ENCODE measurements at places on chromosomes 6 and 20. TPM values are rescaled to one million over a fixed set of nuclear protein-coding genes. Genes with fewer than 3 reads are reported as not detected.
A peak's percentile ranks its signal among the peaks of the same experiment; 100 is the strongest.

The HLA-B gene
- 2,773 TPM for total RNA-seq

The COL19A1 gene
- 0.36 TPM for total RNA-seq

The SLC17A5 gene
- total RNA-seq, result 4.1 TPM

The RIPPLY2 gene
- not detected for total RNA-seq

The TRPC4AP gene
- total RNA-seq, result 43.1 TPM

The WDR46 gene
- total RNA-seq, result 105 TPM

The ZBP1 gene
- total RNA-seq, result 0.68 TPM

The MRPS18A gene
- 63.8 TPM for total RNA-seq

The FILIP1 gene
- not detected for total RNA-seq

The SNAI1 gene
- total RNA-seq, result 0.93 TPM

The KAT14 gene
- total RNA-seq, result 16.6 TPM

GRCh38 chr6:51289041-51289440, 470.4 kb downstream of the TFAP2B start:
- H3K27ac ChIP-seq, result no peak overlapping the region
- H3K27me3 ChIP-seq, result no peaks in the 10 kb centered on the region
- no peaks in the 10 kb centered on the region for H3K4me1 ChIP-seq
- no peak overlapping the region for H3K4me3 ChIP-seq
- DNase-seq, result no peak

GRCh38 chr6:36827261-36828079, 11.8 kb downstream of the CPNE5 start:
- H3K4me1 ChIP-seq, result peaks cover 6% of the 10 kb centered on the region
- no peak overlapping the region for H3K27ac ChIP-seq

DNA sequence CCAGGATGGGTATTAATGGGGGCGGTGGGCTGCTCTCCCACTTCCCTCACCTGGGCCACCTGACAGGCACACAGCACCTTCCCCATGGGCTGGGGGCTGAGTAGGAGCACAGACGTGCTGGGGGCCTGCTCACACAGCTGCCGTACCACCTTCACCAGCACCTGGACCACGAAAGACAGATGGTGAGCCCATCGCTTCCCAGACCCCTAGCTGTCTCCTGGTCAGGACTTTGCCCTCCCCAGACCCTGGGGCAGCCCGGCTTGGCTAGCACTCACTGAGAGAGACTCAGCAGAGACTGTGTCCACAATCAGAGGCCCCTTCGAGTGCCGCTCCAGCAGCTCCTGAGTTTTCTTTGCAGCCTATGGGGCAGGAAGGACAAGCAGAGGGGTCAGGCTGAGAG, 12.0 kb downstream of the AARS2 start:
- no peak overlapping the region for H3K4me3 ChIP-seq
- peaks cover 21% of the 10 kb centered on the region for H3K36me3 ChIP-seq
- H3K27me3 ChIP-seq, result peaks cover 18% of the 10 kb centered on the region
- no peak overlapping the region for H3K27ac ChIP-seq
- DNase-seq, result no peak
- peaks cover 6% of the 10 kb centered on the region for H3K4me1 ChIP-seq

- peaks cover 28% of the 10 kb centered on the region for H3K4me1 ChIP-seq
- peak; percentile 43 for DNase-seq
- H3K27me3 ChIP-seq, result no peaks in the 10 kb centered on the region
- H3K4me3 ChIP-seq, result no peak overlapping the region
- no peaks in the 10 kb centered on the region for H3K36me3 ChIP-seq
- peak overlapping the region; percentile 66 for H3K27ac ChIP-seq
These were observed 95.7 kb downstream of the LY86 start for GRCh38 chr6:6683969-6684833.

DNA sequence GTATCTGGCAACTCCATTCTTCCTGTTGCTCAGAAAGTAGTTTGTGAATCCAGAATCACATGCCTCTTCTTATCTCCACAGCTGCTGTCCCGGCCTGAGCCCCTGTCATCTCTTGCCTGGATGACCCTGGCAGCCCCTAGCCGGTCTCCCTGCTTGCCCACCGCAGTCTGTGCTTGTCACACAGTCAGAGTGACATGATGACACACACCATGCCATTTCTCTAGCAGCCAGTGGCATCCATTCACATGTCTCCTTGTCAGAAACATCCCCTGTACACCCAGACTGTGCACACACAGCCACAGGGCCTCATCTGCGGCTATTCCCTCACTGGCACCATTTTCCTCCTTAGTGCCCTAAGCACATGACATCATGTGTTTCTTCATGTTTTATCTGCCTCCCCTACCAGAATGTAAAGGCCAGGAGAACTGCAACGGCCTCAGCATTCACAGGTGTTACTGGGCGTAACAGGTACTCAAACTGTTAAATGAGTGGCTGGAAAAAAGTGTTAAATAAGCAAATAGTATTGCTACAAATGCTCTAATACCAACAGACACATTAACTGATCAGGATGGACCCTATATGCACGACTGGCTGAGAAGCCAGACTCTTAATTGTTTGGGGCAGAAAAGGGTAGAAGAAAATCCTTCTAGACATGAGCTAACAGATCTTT, 9.6 kb downstream of the ABHD12 start:
- H3K36me3 ChIP-seq, result peaks cover 9% of the 10 kb centered on the region
- DNase-seq, result no peak
- H3K4me1 ChIP-seq, result peaks cover 11% of the 10 kb centered on the region
- no peak overlapping the region for H3K4me3 ChIP-seq

DNA sequence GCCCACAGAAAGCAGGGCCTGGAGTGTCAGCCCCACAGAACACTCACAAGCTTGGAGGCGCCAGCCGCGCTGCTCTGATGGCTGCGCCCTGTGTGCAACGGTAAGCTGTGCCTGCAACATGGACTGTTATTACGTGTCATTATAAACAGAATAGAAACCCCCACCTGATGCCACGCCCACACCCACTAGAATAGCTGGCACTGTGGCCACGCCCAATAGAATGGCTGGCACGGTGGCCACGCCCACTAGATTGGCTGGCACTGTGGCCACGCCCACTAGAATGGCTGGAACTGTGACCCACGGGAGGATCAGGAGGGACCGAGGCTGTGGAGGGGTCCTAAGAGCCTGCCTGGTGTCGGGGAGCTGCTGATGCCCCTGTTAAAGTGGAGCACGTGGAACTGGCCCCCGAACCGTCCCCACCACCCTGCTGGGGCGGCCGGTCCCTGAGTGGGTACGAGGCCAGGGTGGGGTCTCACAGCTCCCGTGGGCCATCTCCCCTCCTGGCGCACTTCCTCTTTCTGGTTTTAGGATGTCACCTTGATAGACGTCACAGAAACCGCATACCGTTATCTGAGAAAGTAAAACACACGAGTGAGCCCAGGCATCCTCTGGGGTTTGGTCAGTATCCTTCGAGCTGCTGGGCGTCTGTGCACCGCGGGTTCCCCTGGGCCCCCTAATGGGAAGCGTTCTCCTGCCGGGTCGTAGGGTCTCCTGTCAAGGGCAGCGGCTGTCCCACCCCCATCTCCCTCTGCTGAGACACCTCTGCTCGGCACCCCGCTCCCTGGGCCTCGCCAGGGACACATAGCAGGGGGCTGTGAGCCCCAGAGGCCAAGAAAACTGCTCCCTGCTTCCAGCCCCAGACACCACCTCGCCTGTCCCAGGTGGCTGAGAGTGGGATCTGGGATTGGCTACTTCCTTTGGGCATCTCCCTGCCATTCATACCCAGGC, 25.4 kb downstream of the SLC17A9 start:
- peaks cover 72% of the 10 kb centered on the region for H3K27me3 ChIP-seq
- no peak overlapping the region for H3K27ac ChIP-seq

DNA sequence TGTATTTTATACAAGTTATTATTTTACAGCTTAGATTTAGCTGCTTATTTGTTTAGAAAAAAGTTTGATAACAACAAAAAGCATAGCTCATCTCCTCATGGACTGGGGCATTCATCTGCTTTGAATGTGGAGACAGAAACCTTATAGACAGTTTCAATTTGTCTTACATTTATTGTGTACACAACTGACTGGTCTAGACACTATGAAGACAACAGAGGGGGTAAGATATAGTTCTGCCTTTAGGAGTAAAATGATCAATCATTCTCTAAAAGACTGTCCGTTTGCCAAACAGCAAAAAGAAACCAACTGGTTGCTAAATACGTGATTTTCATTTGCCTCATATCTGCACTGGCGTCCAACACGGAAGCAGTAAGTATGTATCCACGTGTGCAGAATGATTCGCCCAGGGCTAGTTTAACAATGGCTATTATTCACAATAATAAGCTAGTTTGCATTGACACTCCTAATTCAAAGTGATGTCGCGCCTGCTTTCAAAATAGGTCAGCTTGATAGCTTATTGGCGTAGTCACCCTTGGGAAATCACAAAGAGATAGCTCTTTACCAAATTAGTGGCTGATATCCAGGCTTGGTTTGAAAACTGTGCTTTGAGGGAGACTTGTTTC, 153.6 kb downstream of the BMP2 start:
- no peak overlapping the region for H3K27ac ChIP-seq
- H3K4me3 ChIP-seq, result no peak overlapping the region
- DNase-seq, result no peak
- H3K36me3 ChIP-seq, result no peaks in the 10 kb centered on the region

- H3K4me3 ChIP-seq, result no peak overlapping the region
- H3K27ac ChIP-seq, result no peak overlapping the region
- no peak for DNase-seq
- H3K36me3 ChIP-seq, result peaks cover 4% of the 10 kb centered on the region
- H3K4me1 ChIP-seq, result peaks cover 14% of the 10 kb centered on the region
These were observed 18.1 kb downstream of the KLHL32 start for GRCh38 chr6:96942676-96943075.

- peaks cover 35% of the 10 kb centered on the region for H3K4me1 ChIP-seq
- H3K36me3 ChIP-seq, result peaks cover 10% of the 10 kb centered on the region
- no peak overlapping the region for H3K4me3 ChIP-seq
- no peak overlapping the region for H3K27ac ChIP-seq
These were observed 2.9 kb downstream of the SDC4 start for GRCh38 chr20:45345104-45345936.

DNA sequence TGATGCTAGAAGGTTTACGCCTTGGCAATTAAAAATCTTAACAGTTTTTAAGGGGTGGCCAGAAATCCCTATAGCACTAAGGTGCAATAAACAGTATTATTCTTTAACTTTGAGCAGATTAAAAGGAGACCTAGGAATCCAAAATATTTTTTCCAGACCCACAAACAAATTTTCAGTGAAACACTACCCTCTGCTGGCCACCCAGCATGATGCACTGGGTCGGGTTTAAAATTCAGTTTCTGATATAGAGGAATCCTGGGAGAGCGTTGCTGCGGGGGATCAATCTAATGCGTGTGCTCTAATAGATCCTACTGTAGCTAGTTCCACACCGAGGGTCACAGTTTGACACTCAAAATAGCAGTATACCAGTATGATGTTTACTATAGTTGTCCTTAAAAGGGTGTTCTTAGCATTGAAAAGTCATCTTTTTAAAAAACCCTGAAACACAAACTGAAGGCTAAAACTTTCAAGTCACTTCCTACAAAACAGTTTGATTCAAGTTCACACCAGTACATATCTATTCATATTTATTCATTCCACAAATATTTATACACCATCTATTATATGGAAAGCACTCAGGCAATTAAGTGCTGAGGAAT, 10.2 kb downstream of the UBE3D start:
- no peak for DNase-seq
- no peak overlapping the region for H3K4me3 ChIP-seq
- peaks cover 22% of the 10 kb centered on the region for H3K36me3 ChIP-seq
- peaks cover 7% of the 10 kb centered on the region for H3K4me1 ChIP-seq
- no peak overlapping the region for H3K27ac ChIP-seq

GRCh38 chr6:89553431-89553830, 85.1 kb downstream of the LYRM2 start:
- peaks cover 3% of the 10 kb centered on the region for H3K36me3 ChIP-seq
- DNase-seq, result no peak
- no peak overlapping the region for H3K4me3 ChIP-seq
- H3K27ac ChIP-seq, result no peak overlapping the region
- peaks cover 1% of the 10 kb centered on the region for H3K27me3 ChIP-seq
- no peaks in the 10 kb centered on the region for H3K4me1 ChIP-seq

DNA sequence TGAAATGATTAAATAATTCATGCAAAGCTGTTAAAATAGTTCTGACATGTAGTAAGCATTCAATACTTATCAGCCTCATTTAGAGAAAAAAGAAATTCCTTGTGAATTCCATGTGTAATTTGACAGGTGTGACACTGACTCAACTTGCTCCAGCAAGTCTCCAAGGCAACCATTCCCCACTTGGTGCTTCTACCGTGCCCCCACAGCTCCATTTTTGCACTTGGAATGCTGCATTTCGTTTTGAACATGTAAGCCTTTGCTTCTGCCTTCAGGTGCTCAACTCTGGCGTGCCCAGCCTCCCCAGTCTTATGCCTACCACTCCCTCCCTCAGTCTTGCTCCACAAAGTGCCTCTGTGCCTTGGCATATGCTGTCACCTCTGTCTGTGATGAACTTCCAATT, 760.6 kb upstream of the CHD6 start:
- H3K36me3 ChIP-seq, result no peaks in the 10 kb centered on the region
- H3K27ac ChIP-seq, result no peak overlapping the region
- no peak overlapping the region for H3K4me3 ChIP-seq
- no peak for DNase-seq

DNA sequence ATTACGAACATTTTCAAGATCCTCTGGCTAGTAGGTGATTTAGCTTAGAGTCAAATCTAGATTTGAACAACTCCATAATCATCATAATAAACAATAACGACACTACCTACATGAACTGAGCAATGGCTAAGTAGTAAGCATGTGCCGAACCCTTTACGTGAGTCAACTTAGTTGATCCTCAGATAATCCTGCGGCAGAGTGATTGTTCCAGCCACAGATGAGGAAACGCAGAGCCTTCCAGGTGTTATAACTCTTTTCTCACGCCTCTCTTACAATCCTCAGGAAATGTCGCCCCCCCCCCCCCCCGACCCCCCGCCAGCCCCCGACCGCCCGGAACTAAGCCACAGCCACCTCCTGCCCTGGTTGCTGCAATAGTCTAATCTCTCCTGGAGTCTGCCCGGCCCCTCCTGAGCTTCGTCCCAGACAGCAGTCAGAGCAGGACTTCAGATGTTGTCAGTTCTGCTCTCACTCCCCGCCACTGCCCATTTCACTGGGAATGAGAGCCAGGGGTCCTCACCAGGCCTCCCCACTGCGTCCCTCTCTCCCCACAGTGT, 141.5 kb upstream of the AGPAT4 start:
- no peak overlapping the region for H3K27ac ChIP-seq
- H3K27me3 ChIP-seq, result peaks cover 15% of the 10 kb centered on the region
- no peak overlapping the region for H3K4me3 ChIP-seq
- DNase-seq, result no peak
